A549 treated with RU486 at 1 μM for 4 hours (cell line): ENCODE measurements at places on chromosomes 5 and 9. TPM values are rescaled to one million over a fixed set of nuclear protein-coding genes. Genes with fewer than 3 reads are reported as not detected.

The GNAQ gene
- 8.5 to 17.7 TPM (median 16.4 TPM) in 5 replicates for total RNA-seq

The CYSRT1 gene
- 2.7 to 4.3 TPM (median 4.1 TPM) in 5 replicates for total RNA-seq

The AMBP gene
- total RNA-seq: 5.9 to 8.9 TPM (median 7.7 TPM) in 5 replicates

The IL9 gene
- total RNA-seq: not detected in 5 replicates

The ASS1 gene
- total RNA-seq: 15.4 to 18.0 TPM (median 17.2 TPM) in 5 replicates

The AQP3 gene
- 15.9 to 27.5 TPM (median 22.9 TPM) in 5 replicates for total RNA-seq

The SLC46A2 gene
- total RNA-seq: not detected in 5 replicates

The DRD1 gene
- total RNA-seq: 0.37 to 1.0 TPM (median 0.64 TPM) in 5 replicates

The PCA3 gene
- not detected in 5 replicates for total RNA-seq

The ENHO gene
- total RNA-seq: 0.66 to 2.6 TPM (median 1.9 TPM) in 5 replicates

The FOXD1 gene
- total RNA-seq: 13.0 to 22.7 TPM (median 21.2 TPM) in 5 replicates

The MAMDC4 gene
- 1.8 to 5.2 TPM (median 3.6 TPM) in 5 replicates for total RNA-seq
